Retina (tissue), 1 donor: ENCODE measurements at places on chromosomes 2 and 18.

GRCh38 chr2:217784996-217785543 is 217.7 kb downstream of the TNS1 start:
- no peak for DNase-seq

- no peak for DNase-seq
These were observed 58.6 kb downstream of the KLF7 start for GRCh38 chr2:207107131-207107530.

DNA sequence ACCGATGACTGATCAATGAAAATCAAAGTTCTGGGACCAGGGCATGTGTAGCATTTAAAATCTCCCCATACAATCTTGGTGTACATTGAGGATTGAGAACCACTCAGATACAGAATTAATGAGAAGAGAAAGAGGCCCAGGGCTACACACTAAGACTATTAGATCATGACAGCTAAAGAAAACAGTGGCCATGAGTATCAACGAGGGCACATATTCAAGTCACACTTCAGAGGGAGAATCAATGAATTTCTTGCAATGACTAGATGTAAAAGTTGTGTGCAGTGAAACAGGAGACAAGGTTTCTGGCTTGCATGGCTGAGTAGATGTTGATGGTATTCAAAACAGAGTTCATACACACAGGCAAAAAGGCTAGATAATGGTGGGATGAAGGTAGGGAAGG is 29.1 kb downstream of the METTL8 start:
- no peak for DNase-seq

- no peak for DNase-seq
These were observed 60.5 kb downstream of the MSH6 start for GRCh38 chr2:47843407-47843806.

GRCh38 chr2:172673056-172673683 is 62.5 kb upstream of the RAPGEF4 start:
- DNase-seq: no peak
